Kasumi-1 (cell line): ENCODE measurements at places on chromosomes 3 and 15.
A peak's percentile ranks its signal among the peaks of the same experiment; 100 is the strongest.

DNA sequence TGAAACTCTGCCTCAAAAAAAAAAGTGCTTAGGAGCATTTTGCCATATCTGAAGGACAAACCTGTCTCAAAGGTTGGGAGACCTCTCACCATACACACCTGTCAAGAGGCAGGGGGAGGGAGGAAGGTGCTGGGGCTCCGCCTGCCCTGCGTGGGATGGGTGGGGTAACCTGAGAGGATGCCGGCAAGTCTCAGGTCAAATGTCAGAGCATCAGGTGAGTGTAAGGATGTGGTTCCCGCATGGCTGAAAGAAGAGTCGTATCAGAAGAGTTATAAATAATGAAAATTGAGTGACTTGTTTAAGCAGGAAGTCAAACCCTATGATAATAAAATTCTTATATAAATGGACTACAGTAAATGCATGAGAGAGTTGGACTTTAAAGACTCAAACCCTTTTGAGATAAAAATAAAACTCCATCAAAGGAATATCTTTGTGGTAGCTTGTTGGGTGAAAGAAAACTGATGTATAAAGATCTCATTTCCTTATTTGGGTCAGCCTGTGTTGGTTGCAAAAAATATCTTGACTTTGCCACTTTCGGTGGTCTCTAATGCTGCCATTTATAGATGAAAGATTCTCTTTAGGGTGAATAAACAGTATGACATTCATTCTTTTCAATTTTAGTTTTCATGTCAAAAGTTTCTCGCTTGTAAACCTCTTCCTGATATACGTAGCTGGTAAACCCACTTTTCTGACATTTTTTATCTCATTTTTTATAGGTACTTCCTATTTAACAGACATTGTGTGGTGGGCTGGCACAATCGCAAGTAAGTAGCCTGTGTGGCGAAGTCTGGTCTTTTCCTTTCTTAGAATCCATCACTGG is 23.8 kb downstream of the NIPA1 start:
- DNase-seq = no peak

DNA sequence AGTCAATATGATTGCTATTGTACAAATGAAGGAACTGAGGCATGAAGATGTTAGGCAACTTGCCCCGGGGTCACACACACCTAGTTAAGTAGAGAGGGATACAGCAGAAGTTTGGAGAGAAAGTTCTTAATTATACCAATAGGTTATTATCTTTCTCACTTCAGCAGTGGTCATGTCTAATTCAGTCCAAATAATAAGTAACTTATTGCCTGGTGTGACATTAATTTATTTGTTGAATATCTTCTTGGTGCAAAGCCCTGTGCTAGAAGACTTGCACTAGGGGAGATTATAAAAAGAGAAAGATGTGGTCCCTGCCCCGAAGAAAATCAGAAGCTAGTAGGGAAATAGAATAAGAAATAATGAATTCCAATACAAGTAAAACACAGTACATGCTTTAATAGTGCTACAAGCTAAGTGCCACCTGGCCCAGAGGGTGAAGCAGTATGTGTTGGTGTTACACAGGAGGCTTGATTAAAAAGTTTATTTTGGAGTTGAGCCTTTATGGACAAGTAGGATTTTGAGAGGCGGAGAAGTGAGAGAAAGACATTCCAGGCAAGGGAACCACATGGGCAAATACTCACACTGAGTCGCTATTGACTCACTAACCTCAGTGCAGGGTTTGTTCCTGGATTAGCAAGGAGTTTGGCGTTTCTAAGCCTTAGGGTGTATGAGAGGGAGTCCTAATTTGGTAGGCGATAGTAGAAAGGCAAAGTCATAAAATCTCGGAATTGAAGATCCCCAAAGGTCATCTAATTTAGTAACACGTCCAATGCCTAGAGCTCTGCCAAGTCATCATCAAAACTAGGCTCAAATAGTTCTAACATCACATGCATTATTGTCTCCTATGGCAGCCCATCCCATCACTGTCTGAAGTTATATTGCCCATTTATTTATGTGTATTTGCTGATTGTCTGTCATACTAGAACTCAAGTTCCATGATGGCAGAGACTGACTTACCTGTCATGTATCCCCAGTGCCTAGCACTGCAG is 19.2 kb upstream of the GSK3B start:
- no peak for DNase-seq

DNA sequence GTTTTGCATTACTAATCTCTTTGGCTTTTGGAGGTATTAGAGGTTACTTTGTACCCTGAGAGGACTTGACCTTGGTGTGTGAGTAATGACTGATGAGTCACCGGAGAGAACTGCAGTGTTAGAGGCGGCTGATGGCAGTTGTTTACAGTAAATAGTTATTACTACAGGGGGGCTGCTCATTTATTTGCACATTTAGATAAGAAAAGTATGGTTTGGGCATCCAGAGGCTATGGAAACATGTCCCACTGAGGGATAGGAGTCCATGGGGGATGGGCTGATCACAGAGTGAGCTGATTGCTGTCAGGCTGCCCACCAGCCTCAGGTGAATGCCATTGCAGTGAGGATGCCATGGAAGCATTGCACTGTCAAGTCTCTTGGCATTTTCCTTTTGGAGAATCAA is 17.3 kb upstream of the STAC start:
- no peak for DNase-seq

- no peak for DNase-seq
These were observed 1.9 kb downstream of the IVD start for GRCh38 chr15:40407330-40407990.

- DNase-seq = no peak
These were observed 70.4 kb upstream of the GATA2 start for GRCh38 chr3:128563439-128563838.

- DNase-seq = no peak
These were observed 120.5 kb upstream of the ALDH1A3 start for GRCh38 chr15:100759106-100759505.

GRCh38 chr3:154398084-154398967 is 31.7 kb downstream of the GPR149 start:
- DNase-seq = no peak

GRCh38 chr15:44716983-44717602 is 5.8 kb downstream of the B2M start:
- no peak for DNase-seq

DNA sequence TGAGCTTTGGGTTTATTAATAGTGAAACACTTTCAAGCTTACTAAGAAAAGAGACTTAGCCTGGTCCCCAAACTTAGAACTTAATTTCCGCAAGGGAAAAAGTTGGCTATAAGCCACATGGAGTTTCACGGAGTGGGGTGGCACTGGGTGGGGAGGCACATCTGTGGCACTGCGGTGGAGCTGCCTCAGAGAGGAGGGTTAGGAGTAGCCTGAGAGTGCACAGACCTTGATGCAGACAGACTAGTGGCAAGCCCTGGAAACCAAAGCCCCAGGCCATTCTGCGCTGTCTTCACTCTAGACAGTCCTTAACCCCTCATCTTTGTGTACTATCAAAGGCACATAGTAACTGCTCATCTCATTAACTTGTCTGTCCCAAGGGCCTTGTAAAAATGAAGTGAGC is 22.0 kb downstream of the CXCR6 start:
- DNase-seq = no peak

DNA sequence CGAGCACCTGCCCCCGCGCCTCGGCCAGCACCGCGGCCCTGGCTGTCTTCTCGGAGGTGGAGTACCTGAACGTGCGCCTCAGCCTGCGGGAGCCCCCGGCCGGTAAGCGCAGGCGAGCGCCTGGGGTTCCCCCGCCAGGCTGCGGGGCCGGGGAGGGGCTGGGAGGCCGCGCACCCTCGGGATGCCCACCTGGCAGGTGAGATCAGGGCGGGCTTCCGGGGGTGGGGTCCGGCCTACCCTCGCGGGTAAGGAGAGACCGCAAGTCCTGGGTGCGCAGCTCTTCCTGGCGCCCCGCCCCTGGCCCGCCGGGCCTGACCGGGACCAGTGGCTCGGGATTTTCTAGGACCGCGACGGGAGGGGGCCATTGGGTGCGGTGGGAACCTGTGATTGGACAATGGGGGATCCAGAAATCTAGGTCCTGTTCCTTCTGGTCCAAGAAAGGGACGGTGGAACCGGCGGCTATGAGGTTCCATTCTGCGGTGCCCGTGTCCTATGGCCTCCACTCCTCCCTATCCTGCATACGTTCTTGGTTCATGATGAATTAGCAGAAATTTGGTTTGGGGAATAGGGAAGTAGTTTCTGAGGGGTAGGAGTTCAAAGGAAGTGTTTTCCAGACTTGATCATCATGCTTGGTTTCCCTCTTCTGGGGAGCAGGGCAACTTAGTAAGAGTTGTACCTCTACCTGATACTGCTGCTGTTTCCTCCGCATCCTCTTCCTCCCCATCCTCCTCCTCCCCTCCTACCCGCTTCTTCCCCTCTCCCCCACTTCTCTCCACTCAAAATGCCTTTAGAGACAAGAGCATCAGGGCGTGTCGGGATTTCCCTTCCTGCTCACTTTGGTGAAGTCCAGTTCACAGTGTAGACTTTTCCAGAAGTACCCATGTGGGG is 808 bp downstream of the ARRDC4 start:
- peak; percentile 41 for DNase-seq

- peak; percentile 80 for DNase-seq
These were observed 3.4 kb upstream of the DGKG start for GRCh38 chr3:186365202-186365974.

GRCh38 chr15:90234096-90234988 is at the start of gene GDPGP1:
Gene GDPGP1, plus strand, starts transcription at chr15:90234209. Its CDS starts 6,700 bp downstream, at chr15:90240909.
- peak; percentile 57 for DNase-seq

DNA sequence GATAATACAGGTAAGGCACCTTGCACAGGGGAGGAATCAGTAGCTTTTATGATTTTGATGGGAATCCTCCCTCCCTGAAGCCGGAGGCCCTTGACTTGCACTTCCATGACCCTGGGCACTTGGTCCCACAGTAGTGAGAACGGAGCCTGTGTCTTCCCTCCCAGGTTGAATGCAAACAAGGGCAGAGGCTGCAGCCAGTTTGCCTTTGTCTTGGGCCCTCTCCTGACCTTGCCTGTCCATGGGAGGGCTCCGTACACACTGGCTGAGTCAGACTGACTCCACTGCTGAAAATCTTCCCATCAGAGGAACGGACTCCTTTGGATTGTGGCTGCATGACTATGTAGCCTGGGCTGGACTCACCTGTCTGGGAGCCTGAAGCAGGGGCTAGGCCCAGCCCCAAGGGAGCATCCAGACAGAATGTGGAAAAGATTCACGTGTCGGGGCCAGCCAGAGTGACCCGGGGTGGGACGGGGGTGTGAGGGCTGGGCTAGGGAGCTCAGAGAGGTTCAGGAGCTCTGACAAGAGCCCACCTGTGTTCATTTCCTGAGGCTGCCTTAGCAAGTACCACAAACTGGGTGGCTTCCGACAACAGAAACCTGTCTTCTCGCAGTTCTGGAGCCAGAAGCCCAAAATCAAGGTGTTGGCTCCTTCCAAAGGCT is 9.5 kb downstream of the TBC1D21 start:
- DNase-seq = no peak

- no peak for DNase-seq
These were observed 9.9 kb downstream of the AP3B2 start for GRCh38 chr15:82699726-82700125.

DNA sequence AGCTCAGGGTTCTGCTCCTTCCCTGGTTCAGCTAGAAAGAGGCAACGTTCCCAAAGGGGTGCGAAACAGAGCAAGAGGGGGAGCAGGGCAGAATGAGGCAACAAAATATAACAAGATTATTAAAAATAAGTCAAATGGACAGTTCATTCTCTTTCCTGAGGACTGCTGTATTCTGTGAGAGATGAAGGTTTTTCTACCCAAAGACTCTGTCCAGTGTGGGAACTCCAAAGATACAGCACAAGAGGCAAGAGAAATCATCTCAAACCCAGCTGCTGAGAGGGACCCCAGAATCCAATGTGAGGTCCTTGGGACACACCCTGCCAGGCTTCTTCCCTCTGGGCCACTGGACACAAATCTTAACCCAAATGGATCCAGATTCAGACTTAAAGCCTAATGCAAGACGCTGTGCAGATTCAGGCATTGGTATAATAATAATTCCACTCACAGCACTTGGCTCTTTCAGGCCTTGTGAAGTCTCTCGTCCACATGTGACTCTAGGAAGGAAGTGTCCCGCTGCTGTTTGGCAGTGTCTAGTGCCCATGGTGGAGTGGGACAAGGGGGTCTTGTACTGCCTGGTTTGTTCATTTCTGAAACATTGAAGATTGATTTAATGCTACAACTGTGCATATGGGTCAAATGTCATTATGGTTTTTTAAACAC is 14.5 kb upstream of the ARHGAP31 start:
- no peak for DNase-seq

- no peak for DNase-seq
These were observed 125.3 kb downstream of the MYRIP start for GRCh38 chr3:39934696-39935095.

- no peak for DNase-seq
These were observed 12.3 kb upstream of the PDZRN3 start for GRCh38 chr3:73637042-73637441.

GRCh38 chr3:122931636-122932035 is 95.9 kb downstream of the SEMA5B start:
- DNase-seq = no peak

DNA sequence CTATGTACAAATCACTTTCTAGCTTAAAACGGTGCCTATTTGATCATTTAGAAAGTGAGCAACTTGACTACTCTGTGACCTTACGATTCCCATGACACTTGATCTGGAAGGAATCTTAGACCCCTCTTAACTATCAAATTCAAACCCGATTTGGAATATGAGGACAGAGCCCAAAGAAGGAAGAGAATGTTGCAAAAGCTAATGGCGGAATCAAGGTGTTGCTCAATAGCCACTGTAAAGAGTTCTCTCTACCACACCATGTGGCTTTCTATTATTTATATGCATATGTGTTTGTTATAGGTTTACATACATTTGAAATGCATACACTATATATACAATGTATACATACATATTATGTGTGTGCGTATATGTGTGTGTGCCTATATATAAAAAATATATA is 39.9 kb downstream of the PYDC2 start:
- DNase-seq = no peak

DNA sequence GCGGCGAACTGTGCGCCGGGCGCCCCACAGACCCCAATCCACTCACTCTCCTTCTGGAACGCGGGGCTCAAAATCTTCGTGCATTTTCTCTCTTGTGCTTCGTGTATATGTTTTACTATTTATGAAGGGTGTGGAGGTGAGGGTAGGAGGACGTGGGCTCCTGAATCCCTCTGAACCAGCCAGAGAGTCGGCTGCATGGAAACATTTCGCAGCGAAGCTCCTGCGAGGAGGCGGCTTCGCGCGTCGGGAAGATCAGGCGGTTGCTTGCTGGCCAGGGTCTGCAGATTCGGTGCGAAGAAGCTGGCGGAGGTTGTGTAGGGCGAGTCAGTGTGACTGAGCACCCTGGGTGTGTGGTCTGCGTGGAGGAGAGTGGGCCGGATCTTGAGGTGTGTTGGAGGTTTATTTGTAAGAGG is 1.1 kb downstream of the CNTN4 start:
- no peak for DNase-seq
